ENCODE measurements at places on chromosomes 5 and 9. TPM values are rescaled to one million over a fixed set of nuclear protein-coding genes. Genes with fewer than 3 reads are reported as not detected.

DNA sequence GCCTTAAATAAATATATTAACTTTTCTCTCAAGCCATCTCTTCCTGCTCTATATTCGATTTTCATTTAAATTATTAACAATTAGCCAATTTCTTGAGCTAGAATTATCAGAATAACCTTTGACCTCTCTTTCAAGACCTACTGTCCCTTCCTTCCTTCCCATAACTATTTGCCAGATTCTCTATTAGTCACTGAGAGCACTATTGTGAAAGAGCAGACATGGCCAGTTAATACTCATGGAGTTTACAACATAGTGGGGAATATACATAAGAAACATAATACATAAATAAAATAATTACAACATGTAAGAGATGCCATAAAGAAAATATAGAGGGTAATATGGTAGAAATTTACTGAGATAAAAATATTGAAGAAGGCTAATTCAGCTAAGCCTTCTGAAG, 72.1 kb upstream of the CHD1 start:
- no peak for DNase-seq
- no peak overlapping the region for H3K27ac ChIP-seq
- H3K27me3 ChIP-seq, result no peaks in the 10 kb centered on the region
- H3K4me1 ChIP-seq, result no peaks in the 10 kb centered on the region
- H3K36me3 ChIP-seq, result no peaks in the 10 kb centered on the region
- H3K4me3 ChIP-seq, result no peak overlapping the region

DNA sequence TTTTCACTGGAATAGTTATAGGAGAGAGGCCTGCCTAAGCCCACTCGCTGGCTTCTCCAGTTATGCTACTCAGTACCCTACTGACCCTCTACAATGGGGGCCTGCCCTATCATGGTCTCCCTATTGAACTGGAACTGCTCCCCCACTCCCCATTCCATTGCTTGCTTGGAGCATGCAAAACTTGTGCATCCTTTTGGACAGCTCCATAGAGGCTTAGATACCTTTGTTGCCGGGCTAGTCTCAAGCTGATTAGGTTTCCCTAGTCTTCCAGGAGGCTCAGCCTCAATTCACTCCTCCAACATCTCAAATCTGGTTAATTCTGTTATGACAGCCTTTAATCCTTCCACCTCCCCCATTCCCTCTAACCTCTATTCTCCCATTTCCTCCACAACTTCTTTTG, 39.9 kb downstream of the KIF24 start:
- H3K36me3 ChIP-seq, result no peaks in the 10 kb centered on the region
- H3K4me1 ChIP-seq, result no peaks in the 10 kb centered on the region
- no peak overlapping the region for H3K4me3 ChIP-seq
- no peak overlapping the region for H3K27ac ChIP-seq
- H3K27me3 ChIP-seq, result no peaks in the 10 kb centered on the region

The PCDHGB1 gene
- polyA plus RNA-seq, result not detected

The ZFP62 gene
- polyA plus RNA-seq, result 8.7 TPM

The FPGS gene
- 45.8 TPM for polyA plus RNA-seq
